Caki2 (cell line): ENCODE measurements at places on chromosomes 2 and 18.

- peak; percentile 67 for DNase-seq
These were observed 2.0 kb downstream of the SATB2 start for GRCh38 chr2:199455545-199456382.

DNA sequence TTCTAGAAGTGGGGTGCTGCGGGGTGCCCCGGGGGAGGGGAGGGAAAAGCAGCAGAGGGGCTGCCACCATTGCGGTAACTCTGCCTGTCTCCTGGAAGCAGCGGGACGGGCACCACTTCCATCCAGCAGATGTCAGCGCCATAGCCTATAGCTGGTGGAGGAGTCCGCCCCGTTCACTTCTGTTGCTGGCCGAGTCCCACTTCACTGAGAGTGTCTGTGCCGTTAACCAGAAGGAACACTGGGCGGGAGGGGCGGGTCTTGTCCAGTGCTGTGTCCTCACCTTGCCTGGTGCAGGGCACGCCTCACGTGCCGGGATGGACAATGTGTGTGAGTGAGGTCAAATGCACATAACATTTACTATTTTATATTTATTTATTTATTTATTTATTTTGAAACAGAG lies 19.3 kb upstream of the ODC1 start:
- DNase-seq = no peak

- no peak for DNase-seq
These were observed 12.3 kb upstream of the TNFRSF11A start for GRCh38 chr18:62312851-62313250.

- DNase-seq = no peak
These were observed 332.0 kb downstream of the PIK3C3 start for GRCh38 chr18:42287047-42287446.

- DNase-seq = no peak
These were observed 16.5 kb upstream of the TTC39C start for GRCh38 chr18:23998018-23998417.

DNA sequence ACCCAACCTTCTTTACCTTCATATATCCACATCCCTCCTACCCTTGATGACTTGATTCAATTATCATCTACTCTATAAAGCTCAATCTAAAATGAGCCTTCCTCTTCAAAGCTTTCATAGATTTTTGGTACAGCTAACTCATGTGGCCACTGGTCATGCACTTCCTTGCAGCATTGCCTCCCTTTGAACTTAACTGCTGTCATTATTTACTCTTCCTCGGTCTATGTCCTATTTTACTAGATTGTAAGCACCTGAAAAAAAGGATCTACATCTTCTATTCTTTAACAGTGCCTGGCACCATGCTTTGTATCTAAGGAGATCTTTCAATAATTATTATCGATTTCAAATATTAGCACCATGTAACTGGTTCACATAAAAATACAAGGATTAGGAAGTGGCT lies 30.6 kb downstream of the MDH1 start:
- DNase-seq = no peak
